Activated CD4-positive, CD25-positive, alpha-beta regulatory T cell treated with anti-CD3 and anti-CD28 coated beads, Interleukin-2, amount 50 U/mL, for 16 hours (primary cell): ENCODE measurements at places on chromosomes 5 and 9.

- no peak for DNase-seq
Measured at GRCh38 chr5:124997186-124997893, 250.9 kb upstream of the ZNF608 start.

DNA sequence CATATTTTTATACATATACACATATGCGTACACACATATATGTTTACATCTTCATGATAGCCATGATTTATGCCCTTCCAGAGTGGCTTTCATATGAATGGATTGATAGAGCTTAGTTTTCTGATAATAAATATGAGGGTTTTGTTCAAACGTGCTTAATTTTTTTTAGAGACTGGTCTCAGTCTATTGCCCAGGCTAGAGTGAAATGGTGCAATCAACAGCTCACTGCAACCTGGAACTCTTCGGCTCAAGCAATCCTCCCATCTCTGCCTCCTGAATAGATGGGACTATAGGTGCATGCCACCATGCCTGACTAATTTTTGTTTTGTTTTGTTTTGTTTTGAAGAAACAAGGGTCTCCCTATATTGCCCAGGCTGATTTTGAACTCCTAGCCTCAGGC, 48.6 kb upstream of the ZSWIM6 start:
- DNase-seq = no peak

DNA sequence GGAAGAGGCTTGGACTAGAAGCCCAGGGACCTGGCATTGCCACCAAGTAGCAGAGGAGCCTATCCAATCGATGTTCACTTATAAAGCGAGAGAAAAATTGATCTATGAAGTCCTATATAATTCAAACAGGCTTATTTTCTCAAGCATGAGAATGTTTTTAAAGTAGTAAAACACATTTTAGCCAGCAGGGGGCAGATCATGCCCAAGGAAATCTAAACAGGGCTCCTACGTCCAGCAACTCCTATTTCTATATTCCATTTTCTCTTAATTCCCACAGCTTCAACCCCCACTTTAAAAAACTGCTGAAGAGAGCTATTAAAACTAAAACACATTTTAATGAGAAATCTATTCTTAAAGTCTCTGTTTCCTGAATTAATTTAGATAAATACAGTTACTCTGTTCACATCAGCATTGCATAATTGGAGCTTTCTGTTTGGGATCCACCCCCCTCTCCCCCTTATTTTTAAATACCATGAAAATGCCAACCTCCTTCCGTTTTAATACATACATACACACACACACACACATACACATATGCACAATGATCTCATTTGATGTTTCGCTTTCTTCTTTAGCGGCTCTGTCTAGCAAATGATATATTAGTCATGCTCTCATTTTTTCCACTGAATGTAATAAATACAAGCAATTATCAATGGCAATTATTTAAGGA, 144.9 kb downstream of the MYO10 start:
- DNase-seq = no peak

DNA sequence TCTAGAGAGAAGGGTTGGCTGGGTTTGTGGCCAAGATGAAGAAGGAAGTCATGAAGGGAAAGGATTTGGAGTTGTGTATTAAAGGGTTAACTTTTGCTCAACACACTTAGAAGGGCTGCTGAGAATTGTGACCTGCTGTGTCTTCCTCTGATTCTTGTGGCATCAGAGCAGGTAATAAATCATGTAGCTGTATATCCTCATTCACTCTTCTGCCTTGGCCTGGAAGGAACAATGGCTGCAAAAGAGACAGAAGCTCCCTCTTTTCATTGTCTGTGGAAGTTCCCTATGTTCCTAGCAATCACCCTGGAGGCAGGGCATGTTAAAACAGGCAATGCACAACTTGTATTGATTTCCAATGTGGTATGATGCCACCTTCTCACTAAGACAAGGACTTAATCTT, 159.1 kb downstream of the LRRC70 start:
- DNase-seq = no peak

DNA sequence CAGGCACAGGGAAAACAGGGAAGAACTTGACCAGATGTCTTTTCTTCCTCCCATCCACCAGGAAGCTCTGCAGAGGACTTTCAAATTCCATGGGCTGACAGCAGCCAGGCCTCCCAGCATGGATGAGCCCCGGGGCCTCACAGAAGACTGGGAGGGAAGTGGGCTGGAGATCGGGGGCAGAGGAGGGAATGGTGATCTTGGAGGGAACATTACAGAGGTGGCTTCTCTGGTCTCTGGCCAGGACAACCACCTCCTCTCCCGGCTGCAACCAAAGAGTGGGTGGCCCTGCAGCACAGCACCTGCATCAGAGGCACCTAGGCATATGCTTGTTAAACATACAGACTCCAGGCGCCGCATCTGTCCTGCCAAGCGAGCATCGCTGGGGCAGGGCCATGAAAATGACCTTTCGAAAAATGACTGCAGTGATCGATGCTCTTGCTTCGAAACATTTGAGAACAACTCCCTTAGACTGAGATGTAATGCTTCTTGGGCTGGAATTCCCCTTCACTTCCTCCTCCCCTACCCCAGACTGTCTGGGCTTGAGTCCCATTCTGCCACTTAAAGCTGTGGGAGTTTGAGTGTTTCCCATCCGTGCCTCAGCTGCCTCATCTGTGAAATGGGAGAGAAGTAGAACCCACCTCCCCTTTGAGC, 68.7 kb upstream of the UNC5A start:
- no peak for DNase-seq

DNA sequence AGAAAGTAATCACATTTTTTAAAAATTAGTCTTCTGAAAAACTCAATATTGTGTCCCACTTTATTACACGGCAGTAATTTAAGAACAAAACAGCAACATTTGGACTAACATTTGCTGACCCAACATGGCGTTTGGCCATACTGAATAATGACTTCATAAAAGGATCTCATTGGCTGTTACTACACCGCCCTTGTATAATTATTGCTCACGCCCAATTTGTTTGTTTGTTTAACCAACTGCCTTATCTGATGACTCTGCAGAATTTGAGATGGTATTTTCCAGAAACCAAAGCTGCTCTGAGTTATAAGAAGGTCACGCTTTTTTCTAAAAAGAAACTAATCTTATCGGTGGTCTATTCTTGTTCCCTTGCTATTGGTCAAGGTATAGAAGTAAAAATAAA, 200.2 kb upstream of the TARS1 start:
- DNase-seq = no peak

- DNase-seq = no peak
Measured at GRCh38 chr9:124273427-124274160, 15.8 kb downstream of the NEK6 start.

DNA sequence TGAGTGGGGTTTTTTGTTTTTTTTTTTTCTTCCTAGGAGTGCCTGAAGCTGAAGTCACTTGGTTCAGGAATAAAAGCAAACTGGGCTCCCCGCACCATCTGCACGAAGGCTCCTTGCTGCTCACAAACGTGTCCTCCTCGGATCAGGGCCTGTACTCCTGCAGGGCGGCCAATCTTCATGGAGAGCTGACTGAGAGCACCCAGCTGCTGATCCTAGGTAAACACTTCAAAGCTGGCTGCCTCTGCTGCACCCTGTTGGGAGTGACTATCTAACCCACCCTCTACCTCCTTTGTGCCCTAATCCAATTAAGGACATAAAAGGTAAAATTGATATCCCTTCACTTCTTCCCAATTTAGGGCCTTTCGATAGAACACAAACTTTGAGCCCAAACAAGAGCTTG, 206.8 kb downstream of the SAXO1 start:
- no peak for DNase-seq

DNA sequence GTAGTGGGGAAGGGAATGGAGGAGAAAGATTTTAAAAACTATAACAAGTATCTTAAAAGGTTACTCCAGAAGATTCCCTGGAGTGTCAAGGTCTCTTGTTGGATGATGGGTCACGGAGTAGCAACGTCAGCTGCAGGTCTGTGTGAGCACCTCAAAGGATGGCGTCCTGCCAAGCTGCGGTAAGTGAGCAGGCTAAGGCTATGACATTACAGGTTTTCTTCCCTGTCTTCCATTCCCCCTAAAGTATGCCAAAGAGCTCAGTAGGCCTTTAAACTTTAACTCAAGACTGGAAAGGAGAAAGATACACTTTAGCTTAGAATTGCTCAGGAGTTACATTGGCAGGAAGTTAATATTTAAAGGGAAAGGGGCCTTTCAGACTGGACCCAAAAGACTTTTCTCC, 17.5 kb downstream of the SPOCK1 start:
- DNase-seq = no peak

GRCh38 chr5:167820101-167820990, 471.1 kb upstream of the WWC1 start:
- no peak for DNase-seq

DNA sequence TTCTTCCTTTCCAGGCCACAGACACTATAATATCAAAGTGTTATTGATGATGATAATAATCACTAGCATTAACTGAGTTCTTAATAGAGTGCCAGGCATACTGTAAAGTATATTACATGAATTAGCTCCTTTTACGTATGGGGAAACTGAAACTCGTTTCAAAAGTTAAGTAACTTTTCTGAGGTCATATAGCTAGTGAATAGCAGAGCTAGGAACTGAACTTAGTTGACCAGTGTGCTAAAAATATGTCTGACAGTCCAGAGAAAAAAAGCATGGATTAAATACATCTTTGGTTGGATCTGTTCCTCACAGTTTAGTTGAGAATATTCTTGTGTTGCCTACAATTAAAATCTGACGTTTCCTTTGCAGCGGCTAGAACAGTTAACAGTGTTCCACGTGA, 18.4 kb upstream of the CATSPER3 start:
- DNase-seq = no peak

- DNase-seq = no peak
Measured at GRCh38 chr5:17806818-17807468, 172.7 kb downstream of the TAF11L14 start.

DNA sequence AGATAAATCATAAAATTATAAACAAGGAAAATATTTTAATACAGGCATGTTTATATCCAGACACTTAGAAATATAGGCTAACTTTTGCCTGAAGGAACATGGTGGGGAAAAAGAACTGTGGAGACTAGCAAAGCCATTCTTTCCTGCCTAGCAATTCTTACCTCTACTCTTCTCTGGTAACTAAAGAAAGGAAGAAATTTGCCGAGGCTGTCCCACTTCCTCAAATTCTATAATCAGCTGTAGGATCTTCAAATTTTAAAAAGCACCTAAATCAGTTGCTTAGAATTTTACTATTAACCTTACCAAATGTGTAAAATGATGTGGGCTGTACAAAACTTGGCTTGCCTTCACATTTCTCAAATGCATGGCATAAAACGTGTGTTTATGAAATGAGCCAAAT, 249.1 kb upstream of the SMARCA2 start:
- no peak for DNase-seq

- no peak for DNase-seq
Measured at GRCh38 chr5:173764332-173765028, 123.7 kb upstream of the CPEB4 start.

DNA sequence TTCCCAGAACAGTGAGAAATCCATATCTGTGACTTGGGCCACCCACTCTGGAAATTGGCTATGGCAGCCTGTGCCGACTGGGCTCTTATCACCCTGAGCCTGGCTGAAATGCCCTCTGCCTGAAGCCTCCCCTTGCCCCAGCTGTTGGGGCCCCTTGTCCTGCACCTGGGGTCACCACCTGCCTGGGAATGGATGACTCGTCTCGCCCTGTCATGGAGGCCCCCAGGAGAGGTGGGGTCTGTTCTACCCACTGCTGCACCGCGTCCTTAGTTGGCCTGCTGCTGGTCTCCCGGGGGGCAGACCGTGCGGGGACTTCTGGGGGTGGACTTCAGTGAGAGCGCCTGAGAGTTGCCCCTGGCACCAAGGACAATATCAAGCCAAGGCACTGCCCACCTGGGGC, 46.6 kb upstream of the COL5A1 start:
- DNase-seq = no peak

DNA sequence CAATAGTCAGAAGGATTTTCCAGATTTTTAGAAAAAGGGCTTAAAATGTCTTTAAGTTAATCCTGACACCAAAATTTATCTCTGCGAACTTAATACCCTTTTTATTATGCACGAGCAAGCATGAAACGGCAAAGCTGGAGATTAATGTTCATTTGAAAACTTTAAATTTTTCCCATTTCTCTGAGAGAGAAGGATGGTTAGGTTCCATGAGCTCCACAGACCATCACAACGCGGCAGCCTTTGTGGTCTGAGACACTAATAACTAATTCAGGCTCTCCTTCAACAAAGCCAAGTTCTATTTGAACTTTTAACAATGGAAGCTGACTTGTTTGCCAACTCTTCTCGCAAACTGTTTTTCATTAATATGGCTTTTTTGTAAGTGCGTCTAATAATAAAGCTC, 94.7 kb downstream of the MYO10 start:
- no peak for DNase-seq

DNA sequence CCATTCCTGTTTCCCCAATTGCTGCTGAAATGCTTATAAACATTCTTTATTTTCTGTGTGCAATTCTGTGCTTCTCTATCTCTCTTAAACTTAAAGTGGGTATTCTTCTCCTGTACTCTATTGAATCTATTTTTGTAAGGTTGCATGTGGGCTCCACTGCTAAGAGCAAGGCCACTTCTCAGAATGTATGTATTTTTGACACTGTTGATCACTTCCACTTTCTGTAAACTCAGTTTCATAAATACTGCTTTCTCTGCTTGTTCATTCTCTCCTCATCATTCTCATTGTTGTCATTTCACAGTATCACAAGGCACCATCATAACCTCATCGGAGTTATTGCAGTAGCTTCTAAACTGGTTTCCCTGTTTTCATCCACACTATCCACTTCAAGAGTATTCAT, 483.0 kb upstream of the CDH18 start:
- DNase-seq = no peak

DNA sequence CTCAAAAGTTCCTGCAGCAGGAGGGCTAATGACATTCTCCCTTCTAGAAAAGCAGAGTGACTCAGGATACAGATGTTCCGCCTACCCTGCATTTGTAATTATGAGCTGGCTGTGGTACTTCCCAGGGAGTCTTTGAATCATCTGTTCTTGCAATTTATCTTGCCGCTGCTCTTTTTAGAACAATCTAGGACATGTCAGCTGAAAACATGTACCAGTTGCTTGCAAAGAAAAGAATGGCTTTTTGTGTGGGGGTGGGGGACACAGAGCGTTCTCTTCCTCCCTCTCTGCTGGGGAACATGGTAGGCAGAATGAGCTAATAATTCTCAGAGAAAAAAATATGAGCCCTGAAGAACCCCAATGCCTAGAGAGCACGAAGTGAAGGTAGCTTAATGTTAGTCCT, 51.7 kb upstream of the TUT7 start:
- no peak for DNase-seq

- no peak for DNase-seq
Measured at GRCh38 chr9:133263557-133263956, 11.4 kb downstream of the ABO start.

DNA sequence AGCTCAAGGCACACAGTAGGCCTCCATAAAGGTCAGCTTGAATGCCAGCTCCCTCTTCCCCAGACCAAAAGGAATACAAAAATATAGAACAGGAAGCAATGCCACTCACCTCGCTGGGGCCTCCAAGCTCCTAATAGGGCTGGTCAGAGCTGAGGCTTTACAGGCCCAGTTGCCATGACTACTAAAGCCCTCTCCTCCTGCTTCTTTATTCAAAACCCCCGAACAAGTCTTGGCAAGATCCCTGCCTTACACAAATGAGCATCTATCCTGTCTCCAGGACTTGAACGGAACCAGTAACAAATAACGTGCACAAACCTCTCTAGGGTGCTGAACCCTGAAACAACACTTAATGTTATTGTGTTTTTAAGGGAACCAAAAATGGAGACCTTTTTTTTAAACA, 136.3 kb downstream of the SIL1 start:
- DNase-seq = no peak

GRCh38 chr5:37841203-37841602, 1.4 kb upstream of the GDNF start:
- no peak for DNase-seq

GRCh38 chr5:43649256-43649655, 46.3 kb downstream of the NNT start:
- no peak for DNase-seq
